ENCODE measurements at places on chromosomes 6 and 20. TPM values are rescaled to one million over a fixed set of nuclear protein-coding genes. Genes with fewer than 3 reads are reported as not detected.

GRCh38 chr6:157806856-157807215, 16.2 kb upstream of the SNX9 start:
- no peak for DNase-seq

The GRIK2 gene
- total RNA-seq = 1.7 TPM

The KHDRBS2 gene
- total RNA-seq = 0.14 TPM

The B3GAT2 gene
- total RNA-seq = not detected

The HLA-DPA1 gene
- total RNA-seq = 84.9 TPM

The NFKBIL1 gene
- 12.0 TPM for total RNA-seq

DNA sequence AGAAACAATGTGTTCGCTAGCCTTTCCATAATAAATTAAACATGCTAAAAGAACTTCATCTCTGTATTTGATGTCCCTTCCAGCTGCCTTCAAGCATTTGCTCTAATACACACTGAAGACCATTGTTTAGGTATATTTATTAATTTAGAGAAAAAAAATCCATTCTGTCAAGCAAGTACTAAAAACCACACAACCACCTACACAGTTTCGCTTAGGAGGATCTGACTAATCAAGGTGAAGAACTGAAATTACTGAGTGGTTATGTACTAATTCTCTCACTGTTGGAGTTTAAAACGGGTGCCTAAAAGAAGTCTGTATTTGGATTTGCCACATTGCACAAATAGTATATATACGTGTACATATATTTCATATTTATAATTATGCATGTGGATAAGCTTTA, 58.9 kb downstream of the GMDS start:
- no peak for DNase-seq

DNA sequence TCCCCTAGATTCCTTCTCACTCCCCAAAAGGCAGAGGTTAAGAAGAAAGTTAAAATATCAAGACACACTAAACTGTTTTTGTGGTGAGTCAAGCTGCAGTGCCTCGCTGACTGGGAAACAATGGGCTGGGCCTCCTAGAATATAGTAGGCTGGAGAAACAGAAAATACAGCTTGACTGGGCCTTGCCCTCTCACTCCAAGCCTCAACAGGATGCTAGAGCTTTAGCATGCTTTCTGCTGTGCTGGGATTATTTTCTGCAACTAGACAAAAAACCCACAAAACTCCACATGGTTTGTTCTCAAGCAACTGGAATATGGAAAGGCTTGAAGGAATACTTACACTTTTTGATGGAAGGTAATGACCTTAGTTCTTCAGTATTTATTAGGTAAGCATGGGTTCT, 27.9 kb downstream of the FOXO3 start:
- DNase-seq = no peak

DNA sequence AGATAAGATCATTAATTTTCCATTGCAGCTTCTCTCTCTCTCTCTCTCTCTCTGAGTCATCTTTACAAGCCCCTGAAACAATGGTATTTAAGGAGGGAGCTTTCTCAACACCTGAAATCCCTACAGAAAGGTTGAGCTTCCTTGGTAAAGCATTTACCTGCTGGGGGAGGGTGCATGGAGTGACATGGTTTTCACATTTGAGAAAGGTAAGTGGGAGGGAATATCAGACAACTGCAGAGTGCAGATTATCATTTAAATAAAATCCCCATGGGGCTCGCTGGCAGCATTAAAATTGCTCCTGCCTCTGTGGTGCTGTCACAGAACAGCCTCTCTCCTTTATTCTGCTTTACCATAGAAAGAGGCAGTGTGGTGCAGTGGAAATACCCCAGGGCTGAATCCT, 10.3 kb upstream of the PDYN start:
- DNase-seq = no peak

The SEMG1 gene
- not detected for total RNA-seq

The ADAT2 gene
- total RNA-seq = 5.1 TPM

- peak; percentile 92 for DNase-seq
Measured at GRCh38 chr6:12289933-12290820, at the start of gene EDN1. EDN1 (plus strand) TSS chr6:12290361; CDS start chr6:12290630, 269 bp downstream.

DNA sequence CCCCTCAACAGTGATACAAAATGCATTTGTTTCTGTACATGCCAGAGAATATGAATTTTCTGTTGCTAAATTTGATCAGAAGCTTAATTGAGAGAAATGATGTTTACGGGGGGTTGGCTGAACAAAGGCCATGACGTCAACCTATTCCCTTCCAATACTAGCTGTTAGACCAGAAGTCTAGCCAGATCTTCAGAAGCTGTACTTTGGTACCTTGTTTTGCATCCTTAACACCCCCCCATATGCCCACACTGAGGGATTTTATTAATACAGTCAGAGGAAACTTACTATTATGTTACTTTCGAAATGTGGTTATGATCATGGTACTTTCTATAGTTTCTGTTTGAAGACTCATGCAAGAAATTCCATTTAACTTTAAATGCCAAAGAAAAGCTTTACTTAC, 3.1 kb downstream of the NCOA7 start:
- DNase-seq = no peak

- no peak for DNase-seq
Measured at GRCh38 chr20:11350126-11351005, 567.3 kb upstream of the BTBD3 start.

DNA sequence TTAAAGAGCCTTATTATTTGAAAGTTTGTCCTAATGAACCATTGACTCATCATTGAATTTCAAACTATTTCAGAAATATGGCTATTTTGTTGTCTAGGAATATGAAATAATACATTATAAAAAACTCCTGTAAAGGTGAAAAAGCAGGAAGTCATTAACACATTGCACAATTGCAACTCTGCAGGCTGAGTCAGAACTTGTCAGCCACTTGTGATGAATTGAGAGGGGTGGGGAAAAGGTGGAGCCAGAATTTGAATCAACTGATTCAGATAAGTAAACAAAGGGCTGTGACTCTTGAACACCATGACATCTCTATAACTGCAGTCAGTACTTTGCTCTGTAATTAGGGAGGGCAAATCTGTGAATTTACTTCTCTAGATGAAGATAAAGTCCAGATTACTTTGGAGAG, 6.0 kb downstream of the C6orf141 start:
- DNase-seq = no peak

GRCh38 chr6:123830120-123830519, 26.5 kb downstream of the NKAIN2 start:
- no peak for DNase-seq

The SFTA2 gene
- total RNA-seq = 0.29 TPM

DNA sequence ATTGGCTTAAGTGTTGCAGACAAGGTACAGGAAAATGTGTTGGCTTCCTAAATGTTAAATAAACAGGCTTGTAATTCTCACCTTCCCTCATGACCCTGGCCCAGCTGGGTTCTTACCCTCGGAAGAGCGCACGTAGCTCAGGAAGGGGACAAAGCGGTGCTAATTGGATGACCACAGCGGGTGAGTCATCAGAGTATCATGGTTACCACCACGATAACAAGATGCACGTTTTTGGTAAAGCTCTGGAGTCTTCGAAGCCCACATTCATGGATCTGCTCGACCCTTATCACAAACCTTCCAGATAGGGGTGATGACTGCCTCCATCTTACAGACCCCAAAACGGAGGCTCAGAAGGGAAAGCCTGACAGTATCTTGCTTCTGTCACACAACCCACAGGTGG, 32.8 kb downstream of the APCDD1L start:
- no peak for DNase-seq

DNA sequence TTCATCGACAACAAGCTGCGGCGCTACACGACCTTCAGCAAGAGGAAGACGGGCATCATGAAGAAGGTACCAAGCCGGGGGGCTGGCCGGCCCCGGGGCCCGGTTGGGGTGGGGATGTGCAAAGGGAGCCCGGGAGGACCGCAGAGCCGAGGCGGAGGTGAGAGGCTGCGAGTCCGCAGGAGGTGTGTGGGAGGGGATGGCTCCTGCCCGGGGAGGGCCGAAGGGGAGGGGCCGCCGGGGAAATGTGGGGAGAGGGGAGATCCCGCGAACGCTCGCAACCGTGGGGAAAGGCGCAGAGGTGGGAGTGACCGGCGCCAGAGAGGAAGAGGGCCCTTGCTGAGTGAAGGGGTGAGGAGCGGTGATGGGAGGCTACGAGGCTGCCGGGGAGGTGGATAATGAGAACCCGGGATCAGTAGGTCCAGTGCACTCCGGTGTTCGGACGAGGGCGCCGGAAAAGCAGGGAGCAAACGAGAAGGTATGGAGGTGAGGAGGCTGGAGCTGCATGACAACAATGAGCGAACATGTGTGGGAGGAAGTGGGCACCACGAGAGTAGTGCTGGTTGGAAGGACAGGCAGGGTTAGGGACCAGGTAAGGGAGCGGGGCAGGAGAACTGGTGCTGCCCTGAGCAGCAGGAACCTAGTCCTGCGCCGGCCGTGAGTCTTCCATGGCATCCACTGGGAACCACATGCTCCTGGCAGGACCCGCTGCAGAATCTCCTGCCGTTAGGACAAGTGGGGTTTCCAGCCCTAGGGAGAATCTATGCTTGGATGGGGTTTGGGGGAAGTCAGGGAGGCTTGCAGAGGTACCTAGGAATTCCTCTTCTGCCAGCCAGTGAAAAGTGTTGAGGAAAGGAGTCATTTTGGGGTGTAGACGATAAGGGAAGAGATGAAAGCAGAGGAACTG, 1.3 kb downstream of the SRF start:
- peak; percentile 90 for DNase-seq

The CRISP2 gene
- not detected for total RNA-seq

The DEF6 gene
- 6.0 TPM for total RNA-seq

The HSPA12B gene
- 18.0 TPM for total RNA-seq

The SRF gene
- 95.6 TPM for total RNA-seq

GRCh38 chr6:77458421-77458820, 4.9 kb downstream of the HTR1B start:
- no peak for DNase-seq

The TMEM30A gene
- total RNA-seq = 109 TPM

The MYCT1 gene
- total RNA-seq = 13.6 TPM

DNA sequence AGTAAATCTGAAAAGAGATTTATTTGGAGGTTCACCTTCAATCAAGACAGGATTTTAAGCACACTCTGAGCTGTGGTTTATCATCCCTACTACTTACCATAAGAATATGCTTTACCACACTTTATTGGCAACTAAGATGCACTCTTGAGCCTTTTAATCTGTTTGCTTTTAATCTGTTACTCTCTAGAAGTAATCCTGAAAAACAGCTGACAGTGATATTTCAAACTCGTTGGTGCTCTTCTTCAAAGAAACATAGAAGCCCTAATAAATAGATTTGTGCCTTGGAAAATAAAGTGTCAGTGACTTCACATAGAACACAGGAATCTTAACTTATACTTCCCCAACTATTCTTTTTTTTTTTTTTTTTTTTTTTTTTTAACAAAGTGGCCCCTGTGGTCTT, 102.9 kb downstream of the HIVEP1 start:
- no peak for DNase-seq

- peak; percentile 90 for DNase-seq
Measured at GRCh38 chr6:29628419-29629281, 4.3 kb downstream of the GABBR1 start.

- no peak for DNase-seq
Measured at GRCh38 chr6:24755279-24755678, 19.5 kb upstream of the GMNN start.

- no peak for DNase-seq
Measured at GRCh38 chr6:6766230-6766905, 177.8 kb downstream of the LY86 start.

- DNase-seq = no peak
Measured at GRCh38 chr6:56759521-56759920, 116.8 kb upstream of the DST start.

The EFCAB8 gene
- 0.81 TPM for total RNA-seq

The OGFR gene
- 29.4 TPM for total RNA-seq

GRCh38 chr6:37698264-37699137, 818 bp upstream of the MDGA1 start:
- peak; percentile 83 for DNase-seq

The EEF1A2 gene
- 2.6 TPM for total RNA-seq

DNA sequence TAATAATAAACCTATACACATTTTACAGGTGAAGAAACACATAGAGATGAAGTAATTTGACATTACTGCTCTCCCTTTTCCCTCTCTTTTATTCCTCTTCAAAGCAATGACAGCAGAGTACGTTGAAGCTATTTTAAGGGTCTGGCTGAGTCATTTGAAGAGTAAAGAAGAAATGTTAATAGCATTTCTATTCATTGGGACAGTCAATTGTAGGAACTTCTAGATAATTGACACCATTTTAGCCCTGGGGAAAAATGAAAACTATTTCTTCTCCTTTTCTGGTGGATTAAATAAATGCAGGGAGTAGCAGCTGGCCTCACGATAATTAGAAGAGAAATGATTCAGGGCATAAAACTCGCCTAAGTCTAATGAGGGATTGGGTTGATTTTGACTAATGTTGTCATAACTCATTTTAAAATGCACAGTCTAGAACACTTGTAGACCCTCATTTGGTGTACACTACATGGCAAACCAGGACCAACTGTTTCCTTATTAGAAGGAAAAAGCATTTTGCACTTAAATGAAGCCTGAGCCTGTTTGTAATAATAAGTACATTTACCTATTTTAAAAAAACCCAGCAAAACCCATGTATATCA, 48.1 kb downstream of the RIPOR2 start:
- no peak for DNase-seq

DNA sequence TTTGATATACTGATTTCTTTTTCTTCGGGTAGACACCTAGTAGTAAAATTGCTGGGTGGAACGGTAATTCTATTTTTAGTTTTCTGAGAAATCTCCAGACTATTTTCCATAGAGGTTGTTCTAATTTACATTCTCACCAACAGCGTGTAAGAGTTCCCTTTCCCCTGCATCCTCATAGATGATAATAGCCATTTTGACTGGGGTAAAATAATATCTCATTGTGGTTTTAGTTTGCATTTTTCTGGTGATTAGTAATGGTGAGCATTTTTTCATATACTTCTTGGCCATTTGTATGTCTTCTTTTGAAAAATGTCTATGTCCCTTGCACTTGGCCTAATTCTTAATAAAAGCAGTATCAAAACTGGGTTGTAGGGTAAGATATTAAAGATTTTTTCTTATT, 148.9 kb upstream of the SIM1 start:
- no peak for DNase-seq

DNA sequence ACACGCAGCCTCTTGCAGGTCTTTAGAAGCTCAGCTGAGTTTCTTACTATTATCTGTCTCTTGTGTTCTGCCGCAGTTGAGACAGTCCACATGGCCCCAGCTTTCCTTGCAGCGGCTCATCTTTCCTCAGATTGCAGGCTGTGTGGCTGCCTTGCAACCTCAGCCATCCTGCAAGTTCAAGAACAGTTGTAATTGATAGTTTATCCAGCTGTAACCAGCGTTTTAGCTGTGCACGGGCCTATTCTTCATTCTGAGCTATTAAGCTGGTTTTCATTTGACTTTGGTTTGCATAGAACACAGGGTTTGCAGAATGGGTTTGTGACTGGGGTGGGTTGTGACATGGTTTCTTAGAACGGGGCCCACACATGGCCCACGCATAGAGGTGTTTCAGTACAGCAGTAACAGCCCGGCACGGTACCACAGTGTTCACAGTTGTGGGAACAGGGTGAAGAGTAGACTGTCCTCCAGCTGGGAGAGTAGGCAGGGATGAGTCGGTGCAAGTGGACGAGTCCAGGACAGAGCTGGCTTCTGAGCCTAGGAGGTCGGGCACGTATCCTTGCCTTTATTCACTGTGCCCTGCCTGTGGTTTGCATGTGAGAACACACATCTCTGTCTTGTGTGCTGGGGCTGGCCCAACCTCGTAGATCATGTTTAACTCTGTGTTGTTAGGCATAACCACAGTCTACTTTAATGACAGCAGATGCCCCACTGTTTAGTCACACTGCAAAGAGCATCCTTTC, 89.2 kb downstream of the RPP40 start:
- DNase-seq = no peak
